ENCODE measurements at places on chromosomes 2 and 18.

- H3K27ac ChIP-seq, result no peak overlapping the region
- peaks cover 8% of the 10 kb centered on the region for H3K4me1 ChIP-seq
- DNase-seq, result no peak
- H3K27me3 ChIP-seq, result no peaks in the 10 kb centered on the region
- no peaks in the 10 kb centered on the region for H3K36me3 ChIP-seq
These were observed 26.9 kb upstream of the TNS1 start for GRCh38 chr2:218029366-218030360.

GRCh38 chr18:61414086-61414485 lies 80.9 kb downstream of the CDH20 start:
- DNase-seq, result no peak
- H3K27me3 ChIP-seq, result no peaks in the 10 kb centered on the region
- H3K4me1 ChIP-seq, result no peaks in the 10 kb centered on the region
- H3K27ac ChIP-seq, result no peak overlapping the region
- H3K4me3 ChIP-seq, result no peak overlapping the region

DNA sequence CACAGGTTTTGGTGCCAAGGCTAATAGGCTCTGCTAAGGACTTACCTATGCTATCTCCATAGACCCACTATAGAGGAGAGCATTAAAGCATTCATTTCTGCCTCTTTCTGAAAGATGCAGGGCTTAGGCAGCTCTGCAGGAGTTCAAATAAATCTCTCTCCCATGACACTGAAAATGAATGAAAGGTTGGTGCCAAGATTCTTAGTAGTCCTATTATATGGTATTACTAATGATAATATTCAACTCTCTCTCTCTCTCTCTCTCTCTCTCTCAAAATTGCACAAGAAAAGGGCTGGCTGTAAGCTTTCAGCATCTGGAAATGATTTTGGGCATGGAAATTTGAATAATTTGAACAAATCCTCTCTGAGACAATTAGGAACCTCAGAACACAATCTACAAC lies 433.7 kb downstream of the MBD2 start:
- H3K36me3 ChIP-seq, result no peaks in the 10 kb centered on the region
- H3K27me3 ChIP-seq, result no peaks in the 10 kb centered on the region
- no peak for DNase-seq
- H3K4me1 ChIP-seq, result no peaks in the 10 kb centered on the region
- H3K4me3 ChIP-seq, result no peak overlapping the region
- no peak overlapping the region for H3K27ac ChIP-seq

DNA sequence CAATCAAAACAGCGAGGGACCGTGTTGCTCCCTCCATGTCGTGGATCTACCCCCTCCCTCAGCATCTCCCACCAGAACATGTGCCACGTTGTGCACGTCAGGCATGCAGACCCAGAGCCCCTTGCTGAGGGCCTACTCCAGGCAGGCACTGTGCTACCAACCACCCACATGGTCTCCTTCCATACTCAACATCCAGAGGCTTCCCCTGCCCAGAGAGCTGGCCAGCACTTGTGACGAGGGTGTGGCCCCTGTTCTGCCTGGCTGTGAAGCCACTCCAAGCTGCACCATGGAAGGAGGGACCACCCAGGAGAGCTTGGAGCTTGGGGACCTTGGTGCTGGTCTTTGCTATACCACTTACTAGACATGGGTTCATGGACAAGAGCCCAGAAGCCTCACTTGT lies 40.5 kb downstream of the REEP1 start:
- no peak overlapping the region for H3K4me3 ChIP-seq
- H3K4me1 ChIP-seq, result no peaks in the 10 kb centered on the region
- no peaks in the 10 kb centered on the region for H3K27me3 ChIP-seq
- H3K27ac ChIP-seq, result no peak overlapping the region
- H3K36me3 ChIP-seq, result no peaks in the 10 kb centered on the region
- DNase-seq, result no peak

DNA sequence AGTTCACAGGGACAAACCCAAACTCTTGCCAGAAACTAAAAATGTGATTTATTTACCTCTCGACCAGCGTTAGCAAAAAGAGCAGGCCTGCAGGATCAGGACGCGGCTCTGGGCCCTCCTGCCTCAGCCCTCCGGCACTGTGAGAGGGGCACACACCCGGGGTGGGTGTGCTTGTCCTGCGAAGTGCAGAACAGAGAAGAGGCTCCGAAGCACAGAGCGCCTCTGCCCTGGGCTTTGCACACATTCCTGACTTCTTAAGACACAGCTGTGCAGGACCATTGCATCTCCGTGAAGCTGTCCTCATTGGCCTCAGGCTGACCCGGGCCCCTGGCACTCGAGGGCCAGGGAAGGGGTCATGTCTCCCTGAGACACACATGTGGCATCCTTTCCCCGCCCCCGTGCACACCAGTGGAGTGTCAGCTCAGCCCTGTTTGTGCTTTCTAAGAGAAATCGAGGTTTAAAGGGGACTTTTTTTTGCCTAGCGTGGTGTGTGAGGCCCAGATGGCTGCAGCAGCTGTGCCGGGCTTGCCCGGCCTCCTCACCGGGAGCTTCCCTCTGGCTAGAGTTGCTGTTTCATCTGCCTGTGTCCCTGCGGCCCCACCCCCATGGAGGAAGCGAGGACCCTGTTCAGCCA lies 9.9 kb upstream of the NFATC1 start:
- no peaks in the 10 kb centered on the region for H3K4me1 ChIP-seq
- H3K27me3 ChIP-seq, result peaks cover 17% of the 10 kb centered on the region
- DNase-seq, result no peak
- H3K36me3 ChIP-seq, result no peaks in the 10 kb centered on the region
- no peak overlapping the region for H3K4me3 ChIP-seq
- H3K27ac ChIP-seq, result no peak overlapping the region

DNA sequence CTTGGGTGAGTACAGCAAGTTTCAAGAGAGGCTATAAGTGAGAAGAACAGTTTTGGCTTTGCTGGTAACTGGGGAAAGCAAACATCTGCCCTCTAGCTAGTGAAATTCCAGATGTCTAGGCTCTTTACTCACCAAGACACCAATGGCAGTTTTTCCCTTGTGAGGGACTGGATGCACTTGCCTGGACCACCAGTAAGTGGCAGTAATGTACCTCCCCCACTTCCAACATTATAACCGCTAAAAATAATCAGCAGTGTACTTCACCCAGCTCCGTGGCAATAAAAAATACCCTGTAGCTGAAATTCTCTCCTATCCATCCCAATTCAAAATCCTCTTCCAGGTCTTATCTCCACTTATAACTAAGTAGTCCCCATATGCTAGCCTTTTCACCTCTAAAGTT lies 383.9 kb downstream of the ARHGAP15 start:
- H3K27ac ChIP-seq, result no peak overlapping the region
- peaks cover 14% of the 10 kb centered on the region for H3K36me3 ChIP-seq
- no peak for DNase-seq

DNA sequence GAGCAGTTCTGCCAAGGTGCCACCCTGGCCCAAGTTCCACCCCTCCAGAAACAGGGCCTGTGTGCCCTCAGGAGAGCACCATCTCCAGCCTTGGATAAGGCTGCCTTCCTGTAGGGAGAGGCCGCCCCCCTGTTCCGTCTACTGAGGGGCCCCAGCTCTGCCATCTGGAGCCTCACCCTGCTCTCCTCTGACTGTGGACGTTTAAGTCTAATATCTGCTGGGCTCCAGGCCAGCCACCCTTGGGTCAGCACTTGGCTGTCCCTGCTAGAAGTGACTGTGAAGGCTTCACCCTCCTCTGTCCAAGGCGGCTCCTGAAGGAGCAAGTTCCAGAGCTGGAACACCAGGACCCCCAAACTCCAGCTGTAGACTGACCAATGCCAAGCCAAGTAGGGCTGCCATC lies 26.3 kb downstream of the RHOB start:
- no peaks in the 10 kb centered on the region for H3K4me1 ChIP-seq
- no peak overlapping the region for H3K27ac ChIP-seq
- no peak for DNase-seq
- H3K4me3 ChIP-seq, result no peak overlapping the region
- H3K27me3 ChIP-seq, result no peaks in the 10 kb centered on the region
- H3K36me3 ChIP-seq, result no peaks in the 10 kb centered on the region

- no peaks in the 10 kb centered on the region for H3K27me3 ChIP-seq
- no peaks in the 10 kb centered on the region for H3K4me1 ChIP-seq
- no peaks in the 10 kb centered on the region for H3K36me3 ChIP-seq
- H3K4me3 ChIP-seq, result no peak overlapping the region
These were observed 32.4 kb downstream of the FIGN start for GRCh38 chr2:163703386-163703785.

GRCh38 chr18:48219810-48220499 lies 189.2 kb downstream of the ZBTB7C start:
- peaks cover 7% of the 10 kb centered on the region for H3K4me1 ChIP-seq
- DNase-seq, result no peak
- H3K36me3 ChIP-seq, result no peaks in the 10 kb centered on the region
- H3K4me3 ChIP-seq, result no peak overlapping the region

- H3K36me3 ChIP-seq, result no peaks in the 10 kb centered on the region
- H3K27me3 ChIP-seq, result no peaks in the 10 kb centered on the region
- H3K4me3 ChIP-seq, result no peak overlapping the region
- H3K27ac ChIP-seq, result no peak overlapping the region
- no peaks in the 10 kb centered on the region for H3K4me1 ChIP-seq
- no peak for DNase-seq
These were observed 53.7 kb upstream of the LRRC30 start for GRCh38 chr18:7177116-7177744.

DNA sequence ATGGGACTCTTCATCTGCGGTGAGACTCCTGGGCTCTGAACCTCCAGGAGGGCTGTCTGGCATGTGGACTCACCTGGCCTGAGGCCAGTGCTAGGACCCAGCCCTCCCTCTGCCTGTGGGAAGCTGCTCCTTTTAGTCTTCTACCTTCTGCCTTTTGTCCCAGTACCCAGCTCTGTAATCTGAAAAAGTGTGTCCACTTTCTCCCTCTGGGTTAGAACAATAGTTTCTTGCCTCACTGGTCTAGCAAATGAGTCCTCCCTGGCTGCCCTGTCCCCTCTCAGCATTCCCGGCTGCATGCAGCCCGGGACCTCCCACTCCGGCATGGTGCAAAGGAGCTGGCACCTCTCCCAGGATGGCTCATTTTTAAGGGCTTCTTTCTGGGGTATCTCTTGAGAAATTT lies 25.9 kb downstream of the GKN2 start:
- no peak overlapping the region for H3K4me3 ChIP-seq
- DNase-seq, result no peak
- no peaks in the 10 kb centered on the region for H3K4me1 ChIP-seq
- H3K27me3 ChIP-seq, result peaks cover 4% of the 10 kb centered on the region
- H3K27ac ChIP-seq, result no peak overlapping the region

DNA sequence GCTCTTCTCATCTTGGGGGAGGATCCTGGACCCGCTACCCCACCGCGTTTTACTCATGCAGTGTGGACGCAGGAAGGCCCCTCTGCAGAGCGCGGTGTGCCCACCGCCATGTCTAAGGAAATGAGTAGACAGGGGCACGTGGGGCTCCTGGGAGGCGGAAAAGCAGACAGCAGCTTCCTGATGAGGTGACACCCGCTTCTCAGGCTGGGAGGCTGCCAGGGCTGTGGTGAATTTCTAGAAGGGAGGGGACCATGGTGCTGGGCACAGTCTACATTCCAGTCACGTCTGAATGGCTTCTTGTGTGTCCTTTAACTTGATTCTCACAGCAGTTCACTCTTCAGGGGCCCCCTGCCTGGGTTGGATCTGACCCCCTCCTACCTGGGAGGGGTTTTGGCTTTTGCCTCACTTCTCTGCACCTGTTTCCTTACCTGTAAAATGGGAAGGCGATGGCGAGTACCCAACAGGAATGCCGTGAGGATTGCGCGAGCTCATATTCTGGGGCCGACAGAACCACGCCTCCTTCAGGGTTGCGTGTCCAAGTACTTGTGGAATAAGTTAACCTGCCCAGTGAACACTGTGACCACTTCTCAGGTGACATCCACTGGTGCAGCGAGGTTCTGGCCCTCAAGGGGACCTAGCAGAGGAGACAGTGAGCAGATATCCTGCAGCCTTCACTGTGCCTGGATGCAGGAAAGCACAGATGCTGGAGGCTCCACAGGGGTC lies 32.3 kb upstream of the MBP start:
- no peak overlapping the region for H3K4me3 ChIP-seq
- no peak overlapping the region for H3K27ac ChIP-seq
- no peaks in the 10 kb centered on the region for H3K36me3 ChIP-seq
- DNase-seq, result no peak

- no peak overlapping the region for H3K27ac ChIP-seq
- no peaks in the 10 kb centered on the region for H3K4me1 ChIP-seq
- no peaks in the 10 kb centered on the region for H3K27me3 ChIP-seq
- no peak overlapping the region for H3K4me3 ChIP-seq
- H3K36me3 ChIP-seq, result no peaks in the 10 kb centered on the region
These were observed 199.1 kb upstream of the SLC14A2 start for GRCh38 chr18:45416168-45416567.

- no peak overlapping the region for H3K27ac ChIP-seq
- H3K27me3 ChIP-seq, result peaks cover 3% of the 10 kb centered on the region
- DNase-seq, result no peak
- H3K4me1 ChIP-seq, result no peaks in the 10 kb centered on the region
- H3K36me3 ChIP-seq, result no peaks in the 10 kb centered on the region
These were observed 408.0 kb downstream of the RNF144A start for GRCh38 chr2:7325186-7325585.

GRCh38 chr18:48319801-48320638 lies 89.2 kb downstream of the ZBTB7C start:
- H3K4me1 ChIP-seq, result no peaks in the 10 kb centered on the region
- H3K27me3 ChIP-seq, result no peaks in the 10 kb centered on the region
- no peak for DNase-seq
- H3K4me3 ChIP-seq, result no peak overlapping the region
- no peaks in the 10 kb centered on the region for H3K36me3 ChIP-seq

DNA sequence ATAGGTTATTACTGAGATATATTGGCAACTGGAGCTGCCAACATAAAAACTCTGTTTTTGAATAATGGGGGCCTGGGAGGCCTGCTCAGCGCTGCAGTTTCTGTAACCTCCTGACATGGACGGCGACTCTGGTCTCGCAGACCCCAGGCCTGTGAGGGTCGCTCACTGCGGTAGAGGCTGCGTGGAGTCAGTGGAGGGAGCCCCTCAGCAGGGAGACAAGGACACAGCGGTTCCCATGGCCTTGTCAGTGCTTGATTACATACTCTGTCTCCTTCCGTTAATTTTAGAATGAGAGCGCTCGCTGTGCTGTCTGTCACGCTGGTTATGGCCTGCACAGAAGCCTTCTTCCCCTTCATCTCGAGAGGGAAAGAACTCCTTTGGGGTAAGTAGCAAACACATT lies 858 bp downstream of the TPO start:
- no peak overlapping the region for H3K4me3 ChIP-seq
- no peaks in the 10 kb centered on the region for H3K4me1 ChIP-seq
- no peaks in the 10 kb centered on the region for H3K27me3 ChIP-seq
- no peaks in the 10 kb centered on the region for H3K36me3 ChIP-seq
- no peak for DNase-seq
- H3K27ac ChIP-seq, result no peak overlapping the region

- no peaks in the 10 kb centered on the region for H3K4me1 ChIP-seq
- no peak overlapping the region for H3K27ac ChIP-seq
- H3K4me3 ChIP-seq, result no peak overlapping the region
- DNase-seq, result no peak
These were observed 19.4 kb upstream of the ZBTB7C start for GRCh38 chr18:48428475-48429177.

Data from natural killer cell (primary cell).